ENCODE measurements at places on chromosomes 2 and 18.

DNA sequence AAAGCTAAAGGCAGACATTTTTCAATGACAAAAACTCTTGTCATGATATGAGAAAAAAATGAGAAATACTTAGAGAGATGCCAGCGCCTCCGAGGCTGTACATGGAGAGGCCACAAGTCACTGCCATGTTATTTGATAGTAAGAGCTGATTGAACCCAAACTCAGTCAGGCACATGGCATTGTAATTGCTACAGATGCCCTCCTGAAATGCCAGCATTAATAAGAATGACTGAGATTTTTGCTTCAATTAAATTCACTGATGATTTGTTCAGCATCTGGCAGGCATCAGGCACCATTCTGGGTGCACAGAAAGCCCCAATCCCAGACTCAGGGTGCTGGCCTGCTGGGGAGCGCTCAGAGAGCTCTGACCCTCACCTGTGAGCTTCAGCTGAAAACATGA is 129.0 kb upstream of the PXDN start:
- no peak for DNase-seq

DNA sequence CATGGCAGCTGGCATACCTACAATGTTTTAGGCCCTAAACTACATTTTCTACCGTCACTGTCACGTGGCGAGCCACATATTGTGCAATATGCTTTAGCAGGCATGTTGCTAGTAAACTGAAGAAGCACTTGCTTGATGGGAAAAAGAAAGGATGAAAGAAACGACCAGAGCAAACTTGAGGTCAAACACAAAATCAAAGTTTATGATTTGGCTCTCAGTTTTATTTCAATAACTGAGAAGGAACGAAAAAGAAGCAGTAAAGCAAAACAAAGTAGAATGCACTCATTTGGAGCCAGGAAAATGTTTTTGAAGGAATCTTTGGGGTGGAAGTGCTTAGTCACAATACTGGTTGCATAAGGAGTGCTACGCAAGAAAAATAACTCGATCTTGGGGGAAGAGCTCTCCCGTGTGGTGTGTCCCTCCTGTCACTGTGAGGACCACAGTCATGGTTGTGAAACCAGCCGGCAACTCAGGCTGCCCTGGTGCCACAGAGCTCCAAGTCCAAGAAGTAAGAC is 349.8 kb downstream of the RBM43 start:
- peak; percentile 13 for DNase-seq

- no peak for DNase-seq
Observed at GRCh38 chr18:47174545-47175116, 1.5 kb downstream of the IER3IP1 start.

GRCh38 chr2:177622521-177622920 is 229.9 kb downstream of the AGPS start:
- no peak for DNase-seq
